Activated CD4-positive, CD25-positive, alpha-beta regulatory T cell treated with anti-CD3 and anti-CD28 coated beads, Interleukin-2, amount 50 U/mL, for 72 hours (primary cell): ENCODE measurements at places on chromosomes 3 and 15.

- DNase-seq, result no peak
Measured at GRCh38 chr15:63860555-63860954, 26.8 kb upstream of the HERC1 start.

- DNase-seq, result peak; percentile 49
Measured at GRCh38 chr3:30012941-30013543, 593.4 kb upstream of the TGFBR2 start.

DNA sequence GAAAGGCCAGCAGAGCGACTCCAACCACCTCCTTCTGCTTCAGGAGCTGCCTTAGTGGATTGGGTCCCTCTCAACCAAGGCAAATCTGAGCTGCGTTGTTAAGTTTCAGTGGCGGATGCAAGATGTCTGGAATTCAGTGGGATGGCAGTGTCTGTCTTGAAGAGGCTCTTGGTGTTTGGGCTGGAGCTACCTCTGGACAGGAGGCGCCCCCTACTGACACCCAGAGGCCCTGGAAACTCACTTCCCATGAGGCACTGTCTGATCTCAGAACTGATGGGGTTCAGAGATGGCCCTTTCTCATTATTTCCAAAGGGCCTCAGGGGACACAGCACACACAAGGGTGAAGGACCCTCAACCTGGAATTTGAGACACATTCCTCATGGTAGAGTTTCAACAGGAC lies 6.0 kb upstream of the SLC28A1 start:
- DNase-seq, result peak; percentile 55

- DNase-seq, result no peak
Measured at GRCh38 chr3:64174328-64174727, 50.9 kb downstream of the PRICKLE2 start.

DNA sequence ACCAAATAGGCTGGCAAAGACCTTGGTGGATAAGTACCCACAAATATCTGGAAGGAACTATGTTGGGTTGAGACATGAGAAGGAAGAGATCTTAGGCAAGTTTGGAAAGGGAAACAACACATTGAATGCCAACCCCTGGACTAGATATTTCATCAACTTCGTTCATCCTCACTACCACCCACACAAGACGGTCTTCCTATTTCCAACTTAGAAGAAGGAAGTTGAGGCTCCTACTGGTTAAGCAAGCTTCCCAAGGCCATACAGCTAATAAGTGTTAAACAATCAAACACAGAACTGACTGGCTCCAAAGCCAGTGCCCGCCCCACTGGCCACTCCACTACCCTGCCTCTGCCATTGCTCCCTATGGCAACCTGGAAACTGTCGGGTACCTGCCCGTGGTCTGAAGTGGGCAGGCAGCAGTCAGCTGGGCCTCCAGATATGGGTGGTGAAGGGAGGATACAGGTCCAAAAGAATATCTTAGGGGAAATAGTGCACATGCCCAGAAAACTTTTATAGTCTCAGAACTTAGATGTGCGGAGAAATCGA lies 94.9 kb downstream of the LIPC start:
- DNase-seq, result no peak

DNA sequence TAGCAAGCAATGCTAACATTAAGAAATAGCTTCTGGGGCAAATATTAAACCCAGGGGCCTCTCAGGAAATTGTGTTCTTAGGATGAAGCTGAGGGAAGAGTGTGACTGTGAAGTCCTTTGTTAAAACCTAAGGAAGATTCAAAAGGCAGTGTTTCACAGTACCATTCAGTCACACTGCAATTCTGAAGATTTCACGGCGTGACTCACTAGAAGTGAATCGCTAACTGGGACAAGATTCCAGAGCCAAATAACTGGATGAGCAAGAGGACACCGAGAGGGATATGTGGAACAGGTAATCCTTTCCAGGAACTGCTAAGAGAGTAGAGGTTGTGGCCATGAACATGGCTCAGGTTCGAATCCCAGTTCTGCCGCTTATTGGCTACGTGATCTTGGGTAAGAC lies 61.8 kb upstream of the SMAD3 start:
- no peak for DNase-seq

DNA sequence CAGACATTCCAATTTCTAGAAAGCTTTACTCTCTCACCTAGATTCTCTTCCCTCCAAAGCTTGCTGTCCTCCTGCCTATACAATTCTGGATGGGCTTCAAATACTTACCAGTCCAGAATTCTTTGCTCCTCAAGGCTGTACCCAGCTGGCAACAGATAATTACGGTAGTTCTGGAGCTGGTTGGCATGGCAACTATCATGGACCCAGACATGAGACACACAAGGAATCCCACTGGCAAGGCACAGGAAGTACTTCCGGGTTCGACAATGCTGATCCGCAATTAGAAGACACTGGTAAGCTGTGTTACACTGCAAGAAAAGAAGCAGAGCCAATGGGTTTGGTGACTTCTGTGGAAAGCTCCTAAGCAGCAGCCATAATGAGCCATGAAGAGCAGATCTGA lies 37.9 kb downstream of the TUBGCP4 start:
- no peak for DNase-seq

DNA sequence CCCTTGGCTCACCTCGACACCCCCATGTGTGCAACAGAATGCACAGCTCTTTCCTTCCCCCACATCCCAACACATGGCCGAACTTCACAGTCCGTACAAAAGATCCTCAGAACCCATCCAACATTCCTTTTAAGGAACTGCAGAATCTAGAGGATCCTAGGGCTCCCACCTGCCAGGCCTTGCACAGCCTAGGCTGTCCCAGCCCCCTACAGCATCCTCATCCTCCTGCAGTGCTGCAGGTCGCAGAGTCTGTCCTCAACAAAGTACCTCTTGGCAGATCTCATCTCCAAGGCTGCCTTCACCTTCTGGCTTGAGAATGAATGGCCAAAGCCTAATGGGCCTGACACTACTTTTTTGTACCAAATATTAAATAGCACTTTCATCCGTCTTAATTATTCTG lies 19.8 kb downstream of the PRR23E start:
- no peak for DNase-seq

DNA sequence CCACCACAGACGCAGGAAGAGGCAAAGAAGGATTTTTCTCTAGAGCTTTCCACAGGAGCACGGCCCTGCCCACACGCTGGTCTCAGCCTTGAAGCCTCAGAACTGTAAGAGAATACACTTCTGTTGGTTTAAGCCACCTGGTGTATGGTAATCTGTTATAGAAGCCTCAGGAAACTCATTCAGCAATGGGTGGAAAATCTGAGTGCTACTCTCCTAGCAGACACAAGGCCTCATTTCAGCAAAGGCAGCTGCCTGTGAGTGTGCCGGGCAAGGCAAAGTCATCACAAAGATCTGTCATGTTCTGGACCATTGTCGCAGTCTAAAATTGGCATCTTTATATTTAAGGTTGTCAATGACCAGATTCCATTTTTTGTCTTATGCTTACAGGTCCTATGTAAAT lies 31.0 kb downstream of the ATP10A start:
- no peak for DNase-seq

DNA sequence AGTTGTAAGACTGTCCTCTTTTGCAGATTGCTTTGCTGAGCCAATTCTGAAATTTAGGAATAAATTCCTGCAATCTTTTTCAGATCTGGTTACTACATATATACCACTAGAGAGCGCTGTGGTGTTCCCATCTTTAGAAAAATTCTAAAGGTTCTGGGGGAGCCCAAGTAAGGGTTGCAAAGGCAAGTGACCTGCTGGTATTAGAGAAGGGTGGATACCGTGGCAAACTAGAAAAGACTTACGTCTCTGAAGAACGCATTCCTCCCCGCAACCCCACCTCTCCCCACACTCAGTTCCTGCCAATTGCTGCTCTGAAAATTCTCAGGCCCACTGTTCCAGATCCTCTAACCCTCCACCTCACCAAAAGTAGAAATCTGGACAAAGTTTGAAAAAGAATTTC lies 48.5 kb downstream of the EFHB start:
- no peak for DNase-seq

- DNase-seq, result no peak
Measured at GRCh38 chr3:78257951-78258530, 1218.1 kb downstream of the ROBO2 start.

- no peak for DNase-seq
Measured at GRCh38 chr15:92454555-92455105, 60.9 kb downstream of the ST8SIA2 start.

DNA sequence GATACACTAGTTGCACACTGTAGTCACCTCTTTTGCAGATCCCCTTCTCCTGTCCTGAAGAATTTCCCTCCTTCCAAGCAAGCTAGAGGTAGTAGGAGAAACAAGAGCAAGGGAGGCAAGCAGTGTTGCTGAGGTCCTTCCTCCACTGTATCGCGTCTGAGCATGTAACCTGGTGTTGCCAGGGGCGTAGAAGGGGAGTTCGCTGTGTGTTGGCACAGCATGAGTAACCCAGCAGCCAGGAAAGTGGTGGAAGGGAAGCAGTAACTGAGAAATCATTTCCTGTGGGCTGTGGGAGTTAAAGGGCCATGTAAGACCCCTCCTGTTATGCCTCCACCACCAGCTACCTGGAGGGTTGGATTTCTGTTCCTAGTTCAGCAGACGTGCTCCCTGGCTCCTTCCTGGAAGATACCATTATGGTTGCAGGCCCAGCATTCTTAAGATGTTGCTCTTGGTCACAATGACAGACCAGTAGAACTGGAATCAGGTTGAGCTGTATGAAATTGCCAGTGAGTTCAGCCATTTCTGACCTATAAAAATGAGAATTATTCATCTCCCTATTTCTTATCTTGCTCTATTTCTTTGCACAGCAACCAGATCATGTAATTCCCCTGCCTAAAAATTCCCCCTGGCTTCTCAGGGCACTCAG lies 215.3 kb upstream of the TOPAZ1 start:
- no peak for DNase-seq

GRCh38 chr3:71430941-71431552 lies 152.5 kb downstream of the FOXP1 start:
- no peak for DNase-seq

- no peak for DNase-seq
Measured at GRCh38 chr3:73950865-73951558, 326.3 kb upstream of the PDZRN3 start.

DNA sequence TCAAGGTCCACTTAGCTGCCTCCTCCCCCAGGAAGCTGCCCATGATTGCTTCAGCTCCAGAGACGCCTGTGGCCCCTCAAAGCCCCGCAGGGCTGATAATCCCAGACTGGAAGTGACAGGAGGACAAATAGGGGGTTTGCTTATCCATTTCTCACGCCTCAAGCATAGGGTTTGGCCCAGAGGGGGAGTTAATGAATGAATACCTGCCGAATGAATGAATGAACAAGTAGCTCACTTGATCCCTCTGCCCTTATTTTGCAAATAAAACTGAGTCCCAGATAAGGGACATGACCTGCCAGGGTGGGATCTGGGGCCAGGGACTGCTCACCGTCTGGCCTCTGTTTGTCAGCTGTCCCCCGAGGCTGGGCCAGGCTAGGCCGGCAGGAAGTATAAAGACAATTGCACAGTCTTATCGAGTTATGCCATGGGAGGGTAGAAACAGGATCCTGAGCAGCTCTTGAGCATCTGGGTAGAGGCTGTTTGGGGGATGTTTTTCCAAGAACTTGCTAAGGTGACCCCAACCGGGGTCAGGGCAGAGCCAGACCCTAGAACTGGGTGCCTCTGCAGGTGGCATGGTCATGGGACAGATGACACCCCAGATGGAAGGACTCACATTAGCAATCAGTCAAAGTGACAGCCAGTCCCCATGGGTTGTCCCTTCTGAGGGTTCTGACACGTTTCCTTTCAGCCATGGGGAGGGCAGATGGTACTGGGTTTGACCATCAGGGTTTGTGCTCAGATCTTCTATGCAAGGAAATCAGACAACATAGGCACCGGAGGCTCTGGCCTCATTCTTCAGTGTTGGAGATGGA lies 45.0 kb downstream of the IQSEC1 start:
- no peak for DNase-seq

GRCh38 chr3:16883057-16883722 lies 1.6 kb upstream of the PLCL2 start:
- DNase-seq, result no peak

DNA sequence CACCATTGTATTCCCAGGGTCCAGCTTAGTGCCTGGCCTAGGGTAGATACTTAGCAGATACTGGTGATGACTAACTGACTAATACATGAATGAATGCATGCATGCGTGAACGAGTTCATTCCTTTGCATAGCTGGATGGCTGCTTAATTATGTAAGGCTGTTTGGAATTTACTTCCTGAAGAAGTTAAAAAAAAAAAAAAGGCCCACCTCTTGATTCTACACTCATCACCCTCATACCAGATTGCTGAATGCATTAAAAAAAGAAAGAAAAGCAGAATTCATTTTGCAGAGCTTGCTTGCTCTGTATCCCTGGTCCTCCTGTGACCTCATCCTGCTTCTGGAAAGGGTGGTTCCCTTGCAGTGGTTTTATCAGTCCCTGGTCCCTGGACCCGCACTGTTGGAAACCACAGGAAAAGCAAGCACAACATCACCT lies 277.6 kb upstream of the CFAP20DC start:
- no peak for DNase-seq

DNA sequence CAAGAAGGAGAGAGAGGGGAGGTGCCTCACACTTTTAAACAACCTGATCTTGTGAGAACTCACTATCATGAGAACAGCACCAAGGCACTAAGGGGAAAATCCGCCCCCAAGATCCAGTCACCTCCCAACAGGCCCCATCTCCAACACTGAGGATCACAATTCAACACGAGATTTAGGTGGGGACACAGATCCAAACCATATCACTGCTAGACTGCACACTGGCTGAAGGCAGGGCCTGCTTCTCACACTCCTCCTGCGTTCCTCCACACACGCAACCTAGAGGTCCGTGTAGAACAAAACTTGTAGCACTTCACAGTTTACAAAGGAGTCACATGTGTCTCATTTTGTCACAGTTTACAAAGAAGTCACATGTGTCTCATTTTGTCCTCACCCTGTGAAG lies 97.8 kb downstream of the DAPK2 start:
- DNase-seq, result no peak

DNA sequence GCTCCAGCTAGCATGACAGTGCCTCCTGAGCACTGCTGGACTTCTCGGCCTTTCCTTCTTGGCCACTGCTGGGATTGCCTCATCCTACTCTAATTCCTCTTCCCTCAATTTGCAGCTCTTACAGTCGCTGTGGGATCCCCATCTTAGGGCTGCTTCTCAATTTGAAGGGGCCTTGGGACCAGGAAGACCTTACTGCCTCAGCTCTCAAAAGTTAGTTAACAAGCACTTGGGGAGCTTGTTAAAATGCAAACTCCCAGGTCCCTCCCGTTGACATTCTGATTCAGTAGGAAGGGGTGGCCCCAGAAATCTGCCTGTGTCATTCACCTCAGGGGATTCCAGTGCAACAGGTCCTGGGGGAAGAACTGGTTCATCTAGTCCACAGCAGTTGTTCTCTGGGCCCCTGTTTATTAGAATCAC lies 14.8 kb downstream of the BDH1 start:
- DNase-seq, result no peak

GRCh38 chr15:48609486-48609885 lies 36.0 kb downstream of the FBN1 start:
- no peak for DNase-seq
